ENCODE measurements at places on chromosomes 7 and 10.
A peak's percentile ranks its signal among the peaks of the same experiment; 100 is the strongest.

- DNase-seq, result no peak
Measured at GRCh38 chr7:25537662-25538375, 309.5 kb upstream of the NPVF start.

DNA sequence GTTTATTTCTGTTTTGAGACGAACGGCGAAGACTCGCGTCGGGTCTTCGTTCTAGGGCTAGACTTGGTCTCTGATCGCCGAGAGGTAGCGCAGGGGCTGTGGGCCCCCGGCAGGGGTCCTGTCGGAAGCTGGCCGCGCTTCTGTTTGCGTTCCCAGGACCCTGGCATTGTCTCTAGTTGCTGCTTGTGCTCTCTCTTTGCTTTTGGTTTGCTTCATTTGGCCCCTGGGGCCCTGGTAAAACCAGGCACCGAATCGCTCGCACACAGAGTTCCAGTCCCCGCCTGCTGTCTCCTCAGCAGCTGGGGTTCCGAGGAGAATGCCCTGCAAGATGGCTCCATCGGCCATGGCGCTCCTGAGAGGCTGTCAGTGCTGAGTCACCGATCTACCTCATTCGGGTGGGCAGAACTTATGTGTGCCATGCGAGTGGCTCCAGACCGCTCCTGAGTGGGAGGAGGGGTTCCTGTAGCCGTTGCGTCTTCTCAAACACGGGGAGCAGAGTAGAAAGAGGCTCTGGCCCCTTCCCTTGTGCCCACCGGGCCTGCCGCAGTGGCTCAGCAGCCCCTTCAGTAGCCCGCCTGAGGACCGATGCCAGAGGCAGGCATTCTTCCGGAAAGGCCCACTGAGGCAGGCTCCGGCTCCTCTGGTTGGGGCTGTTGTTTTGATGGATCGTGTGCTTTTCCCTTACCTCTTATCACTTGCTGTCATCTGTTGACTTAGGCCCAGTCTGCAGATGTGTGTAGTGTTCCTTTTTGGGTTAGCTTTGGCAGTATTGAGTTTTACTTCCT, 826 bp downstream of the CHPF2 start:
- DNase-seq, result no peak

GRCh38 chr10:23199768-23200511, 7.8 kb downstream of the PTF1A start:
- DNase-seq, result no peak

DNA sequence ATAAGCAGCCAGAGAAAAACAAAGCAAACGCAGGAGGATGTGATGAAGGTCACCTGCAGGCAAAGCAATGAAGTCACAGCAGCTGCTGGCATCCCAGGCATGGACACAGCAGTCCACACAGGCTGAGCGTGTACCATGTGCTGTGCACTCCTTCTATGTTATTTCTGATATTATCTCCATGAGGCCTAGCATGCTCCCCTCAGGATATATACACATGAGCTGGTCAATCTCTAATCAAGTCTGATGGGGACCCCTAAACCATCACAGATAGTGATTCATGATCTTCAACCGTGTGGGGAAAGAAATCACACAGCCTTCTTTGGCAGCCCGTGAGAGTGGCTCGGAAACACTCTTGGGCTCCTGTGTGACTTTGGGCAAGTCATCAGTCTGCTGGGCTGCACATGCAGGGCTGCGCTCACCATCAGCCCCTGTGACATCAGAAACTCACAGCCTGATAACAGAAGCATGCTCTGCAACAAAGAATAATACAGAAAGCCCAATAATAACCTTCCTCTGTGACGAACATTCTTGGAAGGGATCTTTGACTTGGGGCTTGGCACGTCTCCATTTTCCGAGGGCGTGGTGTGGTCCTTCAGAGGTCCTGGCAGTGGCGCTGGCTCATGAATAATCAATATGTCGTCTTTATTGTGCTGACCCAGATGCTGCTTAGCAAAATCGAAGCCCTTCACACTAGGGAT, 83.0 kb upstream of the ATP6V0A4 start:
- DNase-seq, result no peak

DNA sequence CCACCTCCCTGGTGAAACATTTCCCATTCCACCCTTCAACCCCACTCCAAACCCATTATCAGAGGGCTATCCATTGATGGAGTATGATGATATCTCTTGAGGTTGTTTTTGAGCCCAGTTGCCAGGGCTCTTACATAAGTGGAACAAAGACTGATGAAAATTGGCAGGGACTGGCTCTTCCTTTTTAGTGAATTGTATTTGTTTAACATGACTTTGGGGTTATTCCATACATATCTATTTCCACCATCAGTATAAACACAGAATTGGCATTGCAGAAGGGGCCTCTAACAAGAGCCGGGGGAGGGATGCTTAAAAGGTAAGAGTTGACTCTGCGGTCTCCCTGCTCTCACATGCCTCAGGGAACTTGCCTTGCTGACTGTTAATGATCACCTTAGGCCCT, 28.9 kb downstream of the FZD1 start:
- no peak for DNase-seq

DNA sequence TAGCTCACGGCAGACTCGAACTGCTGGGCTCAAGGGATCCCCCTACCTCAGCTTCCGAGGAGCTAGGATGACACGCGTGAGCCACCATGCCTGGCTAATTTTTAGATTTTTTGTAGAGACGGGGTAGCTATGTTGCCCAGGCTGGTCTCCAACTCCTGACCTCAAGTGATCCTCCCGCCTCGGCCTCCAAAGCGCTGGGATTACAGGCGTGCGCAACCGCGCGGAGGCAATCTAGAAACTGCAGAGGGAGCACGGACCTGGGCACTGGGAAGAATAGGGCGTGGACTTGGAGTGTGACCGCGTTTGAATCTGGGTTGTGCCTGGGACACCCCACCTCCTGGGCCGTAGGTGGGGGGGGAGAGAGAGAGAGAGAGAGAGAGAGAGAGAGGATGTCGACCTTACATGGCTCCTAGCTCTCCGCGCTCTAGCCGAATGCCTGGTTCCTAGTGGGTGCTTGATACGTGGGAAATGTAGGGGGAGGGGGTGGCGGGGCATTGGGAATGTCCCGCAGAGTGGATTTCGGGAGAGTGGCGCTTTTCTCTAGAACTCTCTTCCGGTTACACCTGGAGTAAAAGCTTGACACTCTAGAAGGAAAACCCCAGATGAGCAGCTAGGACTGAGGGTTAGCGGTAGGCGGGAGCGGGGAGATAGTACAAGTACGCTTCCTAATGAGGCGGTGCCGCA, 1.2 kb upstream of the MAP3K8 start:
- no peak for DNase-seq

DNA sequence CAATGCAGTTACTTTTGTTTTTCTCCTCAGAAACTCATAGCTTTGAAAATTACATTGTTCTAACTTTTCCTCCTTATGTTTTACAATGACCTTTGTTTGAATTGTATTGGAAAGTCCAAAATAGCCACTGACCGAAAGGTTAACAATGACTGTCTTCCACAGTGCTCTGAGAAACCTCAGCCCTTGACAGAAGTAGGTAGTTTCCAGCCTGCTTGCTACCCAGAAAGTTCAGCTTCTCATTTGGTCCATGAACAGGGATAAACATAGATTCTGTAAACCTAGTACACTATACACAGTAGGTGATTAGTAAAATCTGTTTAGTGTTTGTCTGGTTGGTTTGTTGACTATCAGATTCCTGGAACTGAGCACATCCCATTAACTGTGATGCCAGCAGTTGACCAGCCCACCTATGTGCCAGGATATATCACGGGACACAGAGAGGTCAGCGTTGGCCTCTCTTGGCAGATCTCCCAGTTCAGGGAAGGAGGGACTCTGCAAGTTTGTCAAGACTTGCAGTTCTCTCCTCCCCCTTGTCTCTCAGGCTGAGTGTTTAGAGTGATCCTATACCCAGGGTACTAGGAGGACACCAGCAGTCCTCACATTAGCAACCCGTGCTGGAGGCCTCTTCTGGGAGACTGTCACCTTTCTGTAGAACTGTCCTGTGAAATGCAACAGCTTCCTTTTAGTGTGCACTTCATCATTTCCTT, 297.6 kb downstream of the ARHGAP12 start:
- DNase-seq, result no peak

DNA sequence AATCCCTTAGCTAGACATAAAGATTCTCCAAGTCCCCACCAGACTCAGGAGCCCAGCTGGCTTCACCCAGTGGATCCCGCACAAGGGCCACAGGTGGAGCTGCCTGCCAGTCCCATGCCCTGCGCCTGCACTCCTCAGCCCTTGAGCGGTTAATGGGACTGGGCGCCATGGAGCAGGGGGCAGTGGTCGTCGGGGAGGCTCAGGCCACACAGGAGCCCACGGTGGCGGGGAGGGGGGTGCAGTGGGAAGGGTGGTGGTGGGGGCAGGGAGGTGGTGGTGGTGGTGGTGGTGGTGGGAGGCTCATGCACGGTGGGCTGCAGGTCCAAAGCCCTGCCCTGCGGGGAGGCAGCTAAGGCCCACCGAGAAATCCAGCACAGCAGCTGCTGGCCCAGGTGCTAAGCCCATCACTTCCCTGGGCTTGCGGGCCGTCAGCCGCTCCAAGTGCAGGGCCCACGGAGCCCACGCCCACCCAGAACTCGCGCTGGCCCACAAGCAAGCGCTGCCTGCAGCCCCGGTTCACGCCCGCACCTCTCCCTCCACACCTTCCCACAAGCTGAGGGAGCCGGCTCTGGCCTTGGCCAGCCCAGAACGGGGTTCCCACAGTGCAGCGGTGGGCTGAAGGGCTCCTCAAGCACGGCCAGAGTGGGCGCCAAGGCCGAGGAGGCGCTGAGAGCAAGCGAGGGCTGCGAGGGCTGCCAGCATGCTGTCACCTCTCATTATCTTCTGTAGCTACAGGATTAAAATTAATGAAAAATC, 732.5 kb upstream of the POM121L12 start:
- no peak for DNase-seq

DNA sequence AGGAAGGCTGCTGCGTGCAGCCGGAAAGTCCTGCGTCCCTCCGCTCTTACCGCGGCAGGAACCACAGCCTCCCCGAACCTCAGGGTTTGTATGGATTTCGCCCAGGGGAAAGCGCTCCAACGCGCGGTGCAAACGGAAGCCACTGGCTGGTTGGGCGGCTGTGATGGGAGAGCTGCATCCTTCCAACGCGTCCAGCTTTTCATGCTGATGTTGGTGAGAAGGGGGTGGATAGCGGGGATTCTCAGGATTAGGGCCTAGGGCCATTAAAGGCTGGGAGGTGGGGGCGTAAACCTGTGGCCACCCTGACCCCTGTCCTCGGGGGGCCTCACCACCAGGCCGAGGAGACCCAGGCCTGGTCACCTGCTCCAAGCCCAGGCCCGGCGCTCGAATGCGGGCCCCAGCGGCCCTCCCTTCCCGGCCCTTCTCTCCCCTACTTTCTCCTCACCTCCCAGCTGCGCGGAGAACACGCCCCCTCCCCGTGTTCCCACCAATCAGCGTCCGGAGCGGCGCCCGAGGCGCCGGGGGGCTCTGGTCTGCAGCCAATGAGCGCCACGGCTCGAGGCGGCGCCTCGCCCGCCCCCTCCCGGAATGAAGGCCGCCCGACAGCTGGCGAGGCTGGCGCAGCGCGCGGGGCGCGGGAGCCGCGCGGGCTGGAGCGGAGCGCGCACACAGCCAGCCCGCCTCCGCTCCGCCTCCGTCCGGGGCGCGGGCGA, 458 bp upstream of the NANOS1 start:
- peak; percentile 93 for DNase-seq

DNA sequence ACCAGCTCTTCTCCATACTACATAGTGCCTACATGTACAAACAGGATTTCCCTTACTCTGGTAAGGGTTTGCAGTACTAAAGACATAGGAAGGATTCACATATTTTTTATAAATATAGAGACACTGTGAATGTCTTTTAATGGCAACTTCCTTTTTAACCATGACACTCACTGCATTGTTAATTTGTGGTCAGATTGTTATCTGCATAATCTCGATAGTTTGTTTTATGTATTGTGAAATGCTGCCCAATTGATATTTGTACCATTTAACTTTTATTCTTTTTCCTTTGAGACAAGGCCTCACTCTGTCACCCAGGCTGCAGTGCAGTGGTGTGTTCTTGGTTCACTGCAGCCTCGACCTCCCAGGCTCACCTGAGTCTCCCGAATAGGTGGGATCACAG, 39.7 kb downstream of the SP8 start:
- DNase-seq, result no peak

- DNase-seq, result no peak
Measured at GRCh38 chr7:27198138-27198841, 1.6 kb downstream of the HOXA13 start.

GRCh38 chr7:141342621-141343408, 208.4 kb upstream of the AGK start:
- DNase-seq, result no peak

DNA sequence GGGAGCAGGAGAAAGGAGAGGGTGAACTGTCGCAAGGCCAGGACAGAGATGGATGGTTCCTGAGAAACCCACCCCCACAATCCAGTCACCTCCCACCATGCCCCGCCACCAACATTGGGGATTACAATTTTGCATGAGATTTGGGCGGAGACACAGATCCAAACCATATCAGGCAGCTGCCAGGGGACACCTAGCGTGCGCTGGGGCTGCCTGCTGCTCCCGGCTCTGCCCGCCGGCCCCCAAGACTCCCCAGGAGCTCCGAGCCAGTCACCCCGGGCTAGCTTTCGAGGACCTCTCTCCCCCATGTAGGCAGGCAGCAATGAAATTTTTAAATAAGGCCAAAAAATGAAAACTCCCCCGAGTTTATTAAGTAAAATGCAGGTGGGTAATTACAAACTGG, 111.7 kb downstream of the UNCX start:
- DNase-seq, result no peak
